ENCODE measurements at places on chromosomes 7 and 10.

DNA sequence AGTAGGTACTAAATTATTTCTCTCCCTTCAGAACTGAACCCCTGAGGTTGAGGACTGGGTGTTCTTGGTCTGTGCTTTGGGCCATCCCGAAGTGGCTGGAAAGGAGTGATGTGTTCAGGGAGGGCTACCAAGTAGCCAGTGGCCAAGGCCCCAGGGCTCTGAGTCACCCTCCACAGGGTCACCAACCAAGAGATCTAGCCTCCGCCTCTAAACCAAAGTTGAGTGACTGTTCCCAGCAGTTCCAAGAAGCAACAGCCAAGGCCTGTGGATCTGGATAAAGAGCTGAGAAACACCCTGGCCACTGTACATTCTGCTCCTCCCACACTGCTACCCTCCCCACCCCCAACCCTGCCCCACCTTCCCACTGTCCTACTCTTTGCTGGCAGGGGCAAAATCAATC lies 35.5 kb upstream of the KCNMA1 start:
- no peak for DNase-seq

GRCh38 chr7:115410434-115410820 lies 488.5 kb downstream of the MDFIC start:
- DNase-seq, result no peak

DNA sequence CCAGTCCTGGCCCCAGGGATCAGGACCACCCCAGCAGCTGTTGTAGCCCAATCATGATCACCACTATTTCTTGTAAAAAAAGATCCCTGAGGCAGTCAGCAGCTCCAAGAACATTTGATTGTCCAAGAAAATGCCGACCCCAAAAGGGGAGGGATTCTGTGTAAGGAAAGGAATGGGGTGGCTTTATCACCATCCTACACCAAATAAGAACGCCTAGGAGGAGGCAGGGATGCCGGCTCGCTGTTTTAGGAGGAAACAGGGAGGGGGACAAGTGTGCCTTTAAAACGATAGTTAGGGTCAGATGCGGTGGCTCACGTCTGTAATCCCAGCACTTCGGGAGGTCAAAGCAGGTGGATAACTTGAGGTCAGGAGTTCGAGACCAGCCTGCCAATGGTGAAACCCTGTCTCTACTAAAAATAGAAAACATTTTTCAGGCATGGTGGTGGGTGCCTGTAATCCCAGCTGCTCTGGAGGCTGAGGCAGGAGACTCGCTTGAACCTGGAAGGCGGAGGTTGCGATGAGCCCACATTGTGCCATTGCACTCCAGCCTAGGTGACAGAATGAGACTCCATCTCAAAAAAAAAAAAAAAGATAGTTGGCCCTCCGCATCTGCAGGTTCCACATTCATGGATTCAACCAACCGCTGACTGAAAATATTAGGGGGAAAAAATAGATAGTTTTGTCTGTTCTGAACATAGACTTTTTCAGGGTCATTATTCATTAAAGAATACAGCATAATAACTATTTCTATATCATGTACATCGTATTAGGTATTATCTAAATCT lies 63.6 kb downstream of the PDIA4 start:
- DNase-seq, result no peak

DNA sequence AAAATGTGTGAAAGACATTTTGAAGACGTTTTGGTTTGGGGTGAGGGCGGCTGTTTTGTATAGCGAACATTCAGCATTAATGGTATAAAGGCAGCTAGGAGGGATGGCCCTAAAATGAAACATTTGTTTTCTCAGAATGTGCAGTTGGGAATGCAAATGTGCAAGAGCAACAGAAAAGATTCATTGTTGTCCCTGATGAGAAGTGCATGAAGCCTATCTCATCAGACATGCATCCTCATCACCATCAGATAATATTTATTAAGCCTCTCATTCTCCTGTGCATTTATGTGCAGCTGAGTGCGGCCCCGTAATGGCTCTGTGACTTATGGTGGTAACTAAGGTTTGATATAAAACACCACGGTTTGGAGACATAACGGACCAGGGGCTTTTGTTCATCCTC lies 199.5 kb downstream of the GFRA1 start:
- DNase-seq, result no peak

Measured in H7 (cell line).